ENCODE measurements at places on chromosomes 16 and 17.

GRCh38 chr17:27544350-27545131 is 86.4 kb upstream of the LGALS9 start:
- DNase-seq, result no peak

DNA sequence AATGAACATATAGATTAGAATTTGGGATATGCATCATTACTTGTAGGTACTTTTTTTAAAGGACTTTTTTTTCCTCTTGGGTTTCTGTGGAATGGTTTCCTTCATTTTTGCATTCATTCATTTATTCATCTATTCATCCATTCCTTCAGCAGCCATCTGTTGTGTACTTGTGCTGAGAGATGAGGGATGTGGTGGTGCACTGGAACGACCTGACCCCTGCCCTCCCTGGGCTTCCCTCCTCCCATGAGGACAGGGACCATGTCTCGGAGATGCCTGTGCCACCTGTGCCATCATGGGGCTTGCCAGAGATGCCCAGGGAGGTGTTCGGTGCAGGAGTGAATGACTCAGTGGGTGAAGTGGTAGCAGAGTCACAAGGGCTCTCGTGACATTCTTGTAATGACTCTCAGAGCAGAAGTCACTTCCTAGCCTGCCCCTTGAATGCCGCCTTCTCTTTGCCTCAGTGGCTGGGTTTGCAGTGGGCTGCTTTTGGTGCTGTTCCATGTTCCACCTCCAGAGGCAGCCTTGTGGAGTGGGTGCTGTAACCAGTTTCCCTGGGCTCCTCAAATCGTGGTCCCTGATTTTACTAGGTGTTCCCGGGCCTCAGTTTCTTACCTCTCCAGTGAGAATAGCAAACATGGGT is 43.9 kb downstream of the CLEC16A start:
- DNase-seq, result no peak

GRCh38 chr17:4163951-4164350 is 21.0 kb downstream of the CYB5D2 start:
- DNase-seq, result no peak

GRCh38 chr17:5785867-5786509 is 201.7 kb upstream of the NLRP1 start:
- no peak for DNase-seq
